Uterus (tissue), 4 donors: ENCODE measurements at places on chromosomes 12 and 14.

DNA sequence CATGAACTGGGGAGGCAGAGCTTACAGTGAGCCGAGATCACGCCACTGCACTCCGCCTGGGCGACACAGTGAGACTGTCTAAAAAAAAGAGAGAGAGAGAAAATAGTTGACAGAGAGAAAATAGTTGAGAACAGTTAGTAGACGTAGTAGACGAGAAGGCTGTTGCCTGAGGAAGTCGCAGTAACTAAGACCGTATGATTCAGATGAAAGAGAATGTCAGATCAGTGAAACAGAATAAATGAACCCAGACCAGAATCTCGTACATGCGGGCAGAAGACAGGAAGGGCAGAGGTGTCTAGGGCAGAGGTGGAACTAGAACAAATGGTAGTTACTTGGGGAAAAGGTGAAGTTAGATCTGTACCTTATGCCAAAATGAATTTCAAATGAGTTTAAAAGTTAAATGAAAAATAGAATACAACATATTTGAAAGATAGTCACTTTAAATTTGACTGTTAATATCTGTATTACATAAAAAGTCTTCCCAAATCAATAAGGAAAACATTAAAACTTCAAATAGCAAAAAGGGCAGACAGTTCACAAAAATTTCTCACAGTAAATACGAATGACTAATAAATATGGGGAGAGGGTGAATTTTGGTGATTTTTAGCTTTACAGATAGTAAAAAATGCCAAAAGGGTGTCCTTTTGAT, 17.7 kb downstream of the MDM2 start:
- DNase-seq: no peak

DNA sequence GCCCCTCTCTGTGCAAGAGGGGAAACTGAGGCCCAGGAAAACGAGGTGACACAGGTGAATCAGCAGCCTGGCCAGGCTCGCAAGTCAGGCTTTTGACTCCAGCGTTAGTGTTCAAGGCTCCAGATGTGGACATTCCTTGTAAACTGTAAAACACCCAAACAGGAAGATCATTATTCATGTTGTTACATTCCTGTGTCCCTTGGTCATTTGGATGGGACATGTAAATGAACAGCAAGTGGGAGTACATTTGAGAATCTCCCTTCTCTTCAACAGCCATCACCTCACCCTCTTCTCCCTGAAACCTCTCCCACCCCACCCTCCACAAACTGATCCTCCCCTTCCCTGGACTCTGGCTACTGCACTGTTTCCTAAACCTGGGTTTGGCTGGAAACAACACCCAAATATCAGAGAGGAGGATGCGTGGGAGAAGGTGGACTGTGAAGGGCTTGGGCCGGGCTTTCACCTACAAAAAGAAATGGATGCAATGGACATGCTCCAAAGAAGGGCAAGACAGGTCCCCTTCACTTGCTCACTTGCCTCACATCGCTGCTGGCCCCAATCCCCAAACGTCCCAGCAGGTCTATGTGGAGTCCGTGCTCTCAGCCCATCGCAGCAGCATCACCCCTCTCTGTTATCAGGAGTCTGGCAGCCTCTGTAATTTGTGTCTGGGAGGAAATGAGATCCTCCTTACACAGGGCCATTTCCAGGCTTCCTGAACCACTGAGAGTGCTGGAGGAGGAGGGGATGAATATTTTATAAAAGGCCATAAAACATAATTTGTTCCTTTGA, 76.7 kb downstream of the GALNT8 start:
- no peak for DNase-seq

DNA sequence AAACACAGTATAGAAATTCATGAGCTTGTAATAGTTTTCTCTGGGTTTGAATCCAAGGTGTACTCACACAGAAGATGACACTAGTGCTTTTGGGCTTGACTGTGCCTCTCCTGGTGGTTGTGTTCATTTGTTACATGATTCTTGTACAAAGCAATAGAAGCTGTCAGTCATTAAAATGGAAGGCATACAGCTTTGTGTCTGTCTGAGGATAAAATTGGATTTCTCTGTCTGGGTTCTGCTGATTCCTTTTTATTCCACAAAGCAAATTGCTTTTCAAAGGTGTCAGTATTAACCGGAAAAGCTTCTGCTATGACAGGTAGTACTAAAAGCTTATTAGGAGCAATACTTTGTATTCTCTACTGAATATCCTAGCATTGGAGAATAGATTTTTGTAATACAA, 361.2 kb downstream of the SLC6A15 start:
- no peak for DNase-seq

- DNase-seq: no peak
Measured at GRCh38 chr14:51443195-51444018, 203.4 kb downstream of the TMX1 start.

DNA sequence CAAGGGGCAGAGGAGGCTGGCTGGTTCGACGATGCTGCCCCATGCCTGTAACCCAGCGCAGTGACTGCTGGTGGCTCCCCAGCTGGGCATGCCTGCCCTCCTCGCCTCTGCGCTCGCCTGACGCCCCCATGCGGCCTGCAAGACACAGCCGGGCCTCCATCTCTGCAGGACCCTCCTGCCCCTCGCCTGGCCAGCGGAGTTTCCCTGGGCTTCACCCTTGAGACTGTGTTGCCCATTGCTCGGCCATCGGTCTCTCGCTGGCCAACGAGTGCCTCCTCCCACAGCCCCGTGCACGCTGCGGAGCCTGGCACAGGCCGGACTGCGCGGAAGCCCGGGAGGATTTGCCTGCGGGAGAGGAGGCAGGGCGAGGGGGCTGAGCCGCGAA, 17.6 kb downstream of the ASPG start:
- DNase-seq: no peak

DNA sequence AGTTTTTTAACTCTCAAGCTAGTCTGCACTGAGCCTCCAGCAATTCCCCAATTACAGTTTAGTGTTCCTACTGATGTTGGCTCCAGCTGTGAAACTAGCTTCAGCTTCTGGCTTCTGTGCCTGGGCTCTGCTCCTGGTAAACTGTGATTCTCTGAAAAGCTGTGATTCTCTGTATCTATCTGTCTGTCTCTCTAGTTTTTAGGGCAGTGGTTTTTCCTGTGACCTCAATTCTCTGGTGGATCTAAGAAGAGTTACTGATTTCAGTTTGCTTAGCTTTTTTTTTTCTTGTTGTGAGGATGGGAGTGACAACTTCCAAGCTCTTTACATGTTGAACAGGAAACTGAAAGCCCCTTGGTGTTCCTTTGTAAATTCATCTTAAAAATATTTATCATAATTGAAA, 3.8 kb upstream of the HIF1A start:
- DNase-seq: no peak

DNA sequence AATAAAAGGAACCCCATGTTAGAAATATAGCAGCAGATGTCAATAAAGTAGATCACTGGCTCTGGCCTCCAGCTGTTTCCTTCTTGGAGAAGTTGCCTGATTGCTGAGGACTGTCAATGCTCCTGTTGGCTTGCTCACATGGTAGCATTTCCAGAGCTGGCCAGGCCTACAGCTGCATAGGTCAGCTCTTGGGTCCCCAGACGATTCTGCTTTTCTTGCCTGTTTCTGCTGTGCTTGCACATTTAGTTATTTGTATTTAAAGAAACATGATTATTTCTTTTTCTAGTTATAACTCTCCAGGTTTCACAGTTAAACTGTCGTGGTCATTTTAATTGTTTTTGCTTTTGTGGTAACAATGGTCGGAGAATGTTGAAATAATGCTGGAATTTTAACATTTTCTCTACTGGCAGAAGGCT, 7.2 kb downstream of the NAV3 start:
- DNase-seq: no peak

DNA sequence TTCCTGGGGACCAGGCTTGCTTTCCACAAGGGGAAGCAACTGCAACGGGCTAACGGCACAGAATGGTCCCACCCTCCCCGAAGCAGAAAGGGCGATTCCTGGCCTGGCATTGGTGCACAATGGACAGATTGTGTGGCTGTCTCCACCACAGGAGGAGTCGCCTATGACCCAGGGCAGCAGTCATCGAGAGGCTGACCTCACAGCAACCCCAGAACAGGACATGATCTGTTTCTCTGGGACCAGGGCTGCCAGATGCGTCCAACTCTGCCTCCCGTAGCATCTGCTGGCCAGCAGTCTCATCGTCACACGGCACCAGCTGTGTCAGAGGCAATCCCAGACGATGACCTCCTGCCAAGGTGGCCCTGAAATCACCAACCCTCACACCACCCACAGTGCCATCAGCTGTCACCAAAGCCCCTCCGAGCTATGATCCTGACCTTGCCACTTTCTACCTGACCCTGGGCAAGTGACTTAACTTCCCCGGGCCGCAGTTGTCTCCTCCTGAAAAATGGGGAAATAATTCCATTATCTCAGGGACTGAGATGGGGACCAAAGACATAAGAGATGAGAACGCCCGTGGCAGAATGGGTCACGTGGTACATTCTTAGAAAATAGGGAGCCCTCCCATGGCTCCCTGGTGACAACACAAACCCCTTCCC, 86.7 kb downstream of the CHGA start:
- no peak for DNase-seq

GRCh38 chr12:51852404-51853137, 4.1 kb upstream of the FIGNL2 start:
- DNase-seq: no peak

DNA sequence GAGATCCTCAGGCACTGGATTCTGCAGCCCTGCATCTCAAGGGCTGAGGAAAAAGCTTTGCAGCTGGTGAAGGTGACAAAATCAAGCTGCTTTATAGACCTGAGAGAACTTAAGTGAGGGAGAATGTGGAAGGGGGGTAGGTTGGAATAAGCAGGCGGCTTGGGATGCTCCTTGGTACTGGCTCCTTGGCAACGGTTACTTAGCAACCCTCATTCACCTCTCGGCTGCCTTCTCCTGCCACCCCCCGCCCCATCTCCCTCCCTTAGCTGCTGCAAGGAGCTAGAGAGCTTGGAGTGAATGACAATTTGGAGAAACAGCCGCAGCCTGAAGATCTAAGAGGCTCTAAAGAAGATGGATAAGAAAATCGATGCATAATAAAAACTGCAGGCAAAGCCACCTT, 44.1 kb upstream of the CISTR start:
- DNase-seq: no peak

GRCh38 chr12:88516811-88517210, 63.5 kb downstream of the KITLG start:
- DNase-seq: no peak

DNA sequence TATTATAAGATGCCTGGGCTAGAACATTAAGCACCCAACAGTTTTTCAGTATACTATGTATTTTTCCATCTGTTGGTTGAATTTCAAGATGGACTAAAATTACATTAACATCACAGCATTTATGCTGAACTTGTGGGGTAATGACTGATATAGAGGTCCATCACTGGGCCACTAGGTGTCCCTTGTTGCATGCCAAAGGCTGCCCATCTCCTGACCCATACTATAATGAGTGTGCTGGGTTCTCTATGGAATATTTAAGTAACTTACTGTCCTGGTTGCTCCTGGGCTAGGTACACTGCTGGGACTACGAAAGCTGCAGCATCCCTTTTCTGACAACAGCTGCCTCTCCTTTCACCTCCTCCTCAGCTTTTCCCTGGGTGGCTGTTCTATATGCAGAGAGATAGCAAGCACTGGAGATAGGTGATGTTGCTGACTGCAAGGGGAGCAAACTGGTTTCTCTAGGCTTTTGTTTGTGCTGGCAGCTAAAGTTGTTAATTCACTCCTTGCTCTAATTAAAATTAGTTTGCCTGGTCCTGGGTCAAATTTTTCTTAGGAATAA, 138.6 kb upstream of the TRHDE start:
- DNase-seq: no peak

DNA sequence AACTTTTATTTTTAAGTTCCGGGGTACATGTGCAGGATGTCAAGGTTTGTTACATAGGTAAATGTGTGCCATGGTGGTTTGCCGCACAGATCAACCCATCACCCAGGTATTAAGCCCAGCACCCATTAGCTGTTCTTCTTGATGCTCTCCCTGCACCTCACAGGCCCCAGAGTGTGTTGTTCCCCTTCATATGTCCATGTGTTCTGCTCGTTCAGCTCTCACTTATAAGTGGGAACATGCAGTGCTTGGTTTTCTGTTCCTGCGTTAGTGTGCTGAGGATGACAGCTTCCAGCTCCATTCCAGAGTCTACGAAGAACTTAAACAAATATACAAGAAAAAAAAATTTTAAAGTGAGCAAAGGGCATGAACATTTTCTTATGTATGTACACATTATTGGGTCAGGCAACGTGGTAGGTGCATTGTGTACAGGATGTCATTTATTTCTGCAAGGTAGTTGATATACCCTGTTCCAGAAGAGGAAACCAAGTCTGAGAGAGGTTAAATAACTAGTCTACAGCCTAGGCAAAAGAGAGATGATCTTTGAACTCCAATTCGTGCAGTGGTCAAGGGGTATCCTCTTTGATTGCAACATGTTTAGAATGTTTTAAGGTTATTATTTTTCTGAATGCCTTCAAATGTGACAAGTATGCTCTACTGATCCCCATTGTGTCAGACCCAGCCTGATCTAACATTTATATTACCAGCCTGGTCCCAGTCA, 8.7 kb upstream of the PPM1A start:
- DNase-seq: no peak
